ENCODE measurements at places on chromosomes 5 and 9. TPM values are rescaled to one million over a fixed set of nuclear protein-coding genes. Genes with fewer than 3 reads are reported as not detected.

DNA sequence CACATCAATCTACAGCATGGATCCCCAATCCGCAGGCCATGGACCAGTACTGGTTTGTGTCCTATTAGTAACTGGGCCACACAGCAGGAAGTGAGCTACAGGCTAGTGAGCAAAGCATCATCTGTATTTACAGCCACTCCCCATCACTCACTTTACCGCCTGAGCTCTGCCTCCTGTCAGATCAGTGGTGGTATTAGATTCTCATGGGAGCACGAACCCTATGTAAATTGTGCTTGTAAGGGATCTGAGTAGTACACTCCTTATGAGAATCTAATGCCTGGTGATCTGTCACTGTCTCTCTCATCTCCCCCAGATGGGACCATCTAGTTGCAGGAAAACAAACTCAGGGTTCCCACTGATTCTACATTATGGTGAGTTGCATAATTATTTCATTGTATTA is 212.7 kb upstream of the FAM174A start:
- DNase-seq, result no peak

GRCh38 chr5:35114698-35115097 is 66.9 kb upstream of the AGXT2 start:
- no peak for DNase-seq

The UGT3A1 gene
- total RNA-seq, result not detected

The GPR150 gene
- total RNA-seq, result 0.35 TPM

The CCNI2 gene
- 4.4 TPM for total RNA-seq

- no peak for DNase-seq
Measured at GRCh38 chr5:122321921-122322320, 9.9 kb downstream of the SNCAIP start.

GRCh38 chr9:132046456-132046855 is 33.2 kb downstream of the MED27 start:
- DNase-seq, result no peak
